ENCODE measurements at places on chromosomes 1 and 21. TPM values are rescaled to one million over a fixed set of nuclear protein-coding genes. Genes with fewer than 3 reads are reported as not detected.

- no peak for DNase-seq
Measured at GRCh38 chr1:172781513-172782140, 122.7 kb downstream of the FASLG start.

GRCh38 chr1:11671205-11671543 is 7.2 kb downstream of the FBXO6 start:
- DNase-seq = no peak

GRCh38 chr1:192807211-192808162 is 1.4 kb upstream of the RGS2 start:
- no peak for DNase-seq

DNA sequence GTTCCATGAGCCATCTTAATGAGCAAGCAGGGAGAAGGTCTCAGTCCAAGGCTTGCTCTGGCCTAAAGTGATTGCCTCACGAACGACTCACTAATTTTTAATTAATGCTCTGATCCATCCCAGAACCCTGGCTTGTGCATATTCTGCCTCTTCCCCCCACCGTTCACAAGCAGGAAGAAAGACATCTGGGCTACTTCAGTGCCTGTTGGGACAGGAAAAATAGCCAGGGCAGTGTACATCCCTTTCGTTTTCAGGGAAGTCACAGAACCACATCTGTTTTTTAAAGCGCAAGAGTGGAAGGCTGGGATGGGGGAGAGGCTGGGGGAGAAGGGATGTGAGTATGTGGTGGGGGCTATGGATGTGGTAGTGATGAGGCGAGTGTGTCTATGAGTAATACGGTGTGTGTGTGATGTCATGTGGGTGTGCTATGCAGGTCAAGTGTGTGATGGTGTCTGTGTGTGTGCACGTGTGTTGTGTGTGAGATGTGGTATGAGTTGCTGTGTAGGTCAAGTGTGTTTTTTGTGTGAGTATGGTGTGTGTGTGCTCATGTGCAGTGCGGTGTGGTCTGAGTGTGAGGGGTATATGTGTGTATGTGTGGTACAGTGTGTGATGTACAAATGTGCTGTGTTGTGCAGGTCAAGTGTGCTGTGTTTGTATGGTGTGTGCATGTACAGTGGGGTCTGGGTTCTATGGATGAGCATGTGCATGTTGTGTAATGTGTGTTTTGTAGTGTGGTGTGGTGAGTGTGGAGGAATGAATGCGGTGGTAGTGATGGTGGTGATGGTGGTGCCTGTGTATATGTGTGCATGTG is 64.9 kb upstream of the SYT6 start:
- DNase-seq = no peak

- no peak for DNase-seq
Measured at GRCh38 chr1:58304346-58304975, 242.1 kb downstream of the OMA1 start.

BCAN gene
- total RNA-seq = not detected

PRPF38A gene
- total RNA-seq = 38.2 TPM

SLC9C2 gene
- total RNA-seq = 0.26 TPM

- no peak for DNase-seq
Measured at GRCh38 chr1:162696286-162696862, 64.1 kb downstream of the DDR2 start.

ADORA1 gene
- 4.1 TPM for total RNA-seq

CSMD2 gene
- 0.67 TPM for total RNA-seq

- DNase-seq = no peak
Measured at GRCh38 chr1:41955461-41956159, 36.9 kb upstream of the HIVEP3 start.

PLCH2 gene
- total RNA-seq = 2.4 TPM

DNA sequence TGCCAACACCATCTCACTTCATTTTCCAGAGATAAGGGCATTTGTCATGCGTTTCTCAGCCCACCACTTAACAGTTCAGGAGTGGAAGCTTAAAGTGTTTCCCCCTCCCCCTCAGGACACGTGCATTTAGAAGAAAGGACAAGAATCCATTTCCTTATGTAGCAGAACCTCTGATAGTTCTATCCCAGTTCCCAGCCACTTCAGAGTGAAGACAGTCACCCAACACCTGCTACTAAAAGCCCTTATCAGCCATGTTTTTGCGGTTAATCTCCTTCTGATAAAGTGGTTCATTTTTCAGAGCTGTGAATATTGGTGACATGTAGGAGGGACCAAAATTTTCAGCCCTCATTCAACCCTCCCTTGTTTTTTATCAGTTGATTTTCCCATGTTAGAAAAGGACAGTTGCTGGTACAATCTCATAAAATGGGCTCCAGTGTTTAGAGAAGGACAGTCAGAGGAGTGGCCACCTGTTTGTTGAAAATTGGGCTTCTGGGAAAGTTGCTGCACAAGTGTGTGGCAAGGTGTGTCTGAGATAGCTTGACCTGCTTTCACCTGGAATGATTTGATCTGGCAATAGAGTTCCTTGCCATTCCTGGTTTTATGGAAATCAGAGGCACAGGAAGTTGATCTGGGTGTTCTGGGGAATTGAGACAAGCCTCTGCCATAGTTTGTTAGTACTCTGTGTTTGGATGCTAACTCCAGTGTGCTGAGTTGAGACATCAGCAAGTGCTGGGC is 114.0 kb downstream of the PPP1R12B start:
- no peak for DNase-seq

- peak; percentile 60 for DNase-seq
Measured at GRCh38 chr1:51313268-51313852, 17.0 kb downstream of the TTC39A start.

FCGR3B gene
- 18.9 TPM for total RNA-seq

DNA sequence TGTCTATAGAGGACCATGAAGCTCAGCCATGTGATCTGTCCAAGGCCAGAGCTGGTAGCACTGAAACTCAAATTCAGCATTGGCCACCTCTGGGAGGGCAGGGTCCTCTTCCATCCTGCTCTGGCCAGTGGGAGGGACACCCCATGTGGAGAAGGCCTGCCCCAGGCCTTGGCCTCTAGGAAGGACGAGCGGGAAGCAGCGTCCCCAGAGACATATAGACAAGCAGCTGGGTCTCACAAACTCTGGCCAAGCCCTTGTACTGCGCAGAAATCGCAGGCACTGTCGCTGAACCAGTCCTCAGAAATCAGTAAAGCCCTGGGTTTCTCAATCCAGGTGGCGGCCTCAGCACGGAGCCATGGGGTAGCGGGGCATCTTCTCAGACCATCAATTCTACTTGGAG is 180.7 kb downstream of the HIVEP3 start:
- peak; percentile 50 for DNase-seq

LHX8 gene
- total RNA-seq = not detected

CNR2 gene
- 0.06 TPM for total RNA-seq

DNA sequence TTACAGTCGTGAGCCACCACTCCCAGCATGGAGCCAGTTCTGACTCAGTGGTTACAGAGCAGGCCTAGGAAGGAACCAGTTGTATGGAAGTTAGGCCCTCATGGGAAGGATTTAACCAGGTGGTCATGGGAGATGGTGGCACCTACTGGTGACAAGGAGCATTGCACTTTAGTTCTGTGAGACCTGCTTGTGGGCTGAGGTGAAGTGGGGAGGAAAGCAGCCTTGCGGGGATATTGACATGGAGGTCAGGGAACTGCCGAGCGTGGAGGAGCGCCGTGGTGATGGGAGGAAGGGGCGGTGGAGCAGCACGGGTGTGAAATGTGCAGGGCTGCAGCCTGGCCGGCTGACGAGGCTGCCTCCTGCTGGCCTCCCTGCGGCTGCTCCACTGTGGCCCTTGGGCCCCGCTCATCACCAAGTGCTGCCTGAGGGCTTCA is 100.4 kb downstream of the GALNT2 start:
- DNase-seq = no peak

DNA sequence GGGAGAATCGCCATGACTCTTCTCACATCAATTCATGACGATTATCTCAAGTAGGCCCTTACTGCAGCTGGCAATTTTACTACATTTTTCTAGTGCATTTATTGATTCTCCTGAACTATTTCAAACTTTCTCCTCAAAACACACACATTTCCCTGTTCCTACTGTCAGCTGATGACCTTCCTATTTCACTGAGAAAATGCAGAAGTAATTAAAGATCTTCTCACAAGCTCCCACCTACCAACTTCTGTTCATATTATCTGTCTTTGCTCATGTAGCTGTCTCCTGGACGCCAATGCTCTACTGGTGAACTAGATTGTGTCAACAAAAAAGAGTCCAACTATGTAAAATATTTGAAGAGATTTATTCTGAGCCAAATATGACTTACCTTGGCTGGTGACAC is 36.4 kb upstream of the FASLG start:
- DNase-seq = no peak

LCE2C gene
- total RNA-seq = not detected

DNA sequence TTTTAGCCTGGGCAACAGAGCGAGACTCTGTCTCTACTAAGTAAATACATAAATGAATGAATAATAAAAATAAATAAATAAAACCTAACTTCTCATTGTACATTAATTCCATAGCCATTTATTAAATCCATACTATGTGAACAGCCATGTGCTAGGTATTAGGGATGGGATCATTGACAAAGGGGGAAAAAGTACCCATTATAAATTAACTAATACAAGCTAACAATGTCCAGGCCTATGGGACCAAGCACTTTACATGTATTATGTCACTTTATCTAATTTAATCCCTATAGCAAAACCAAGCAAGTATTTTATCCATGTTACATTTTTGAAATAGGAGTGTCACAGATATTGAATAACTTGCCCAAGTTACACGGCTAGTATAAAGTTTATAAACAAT is 2.6 kb upstream of the CDC7 start:
- DNase-seq = no peak

GRCh38 chr1:59062743-59063142 is 234.2 kb upstream of the FGGY start:
- DNase-seq = no peak

DNA sequence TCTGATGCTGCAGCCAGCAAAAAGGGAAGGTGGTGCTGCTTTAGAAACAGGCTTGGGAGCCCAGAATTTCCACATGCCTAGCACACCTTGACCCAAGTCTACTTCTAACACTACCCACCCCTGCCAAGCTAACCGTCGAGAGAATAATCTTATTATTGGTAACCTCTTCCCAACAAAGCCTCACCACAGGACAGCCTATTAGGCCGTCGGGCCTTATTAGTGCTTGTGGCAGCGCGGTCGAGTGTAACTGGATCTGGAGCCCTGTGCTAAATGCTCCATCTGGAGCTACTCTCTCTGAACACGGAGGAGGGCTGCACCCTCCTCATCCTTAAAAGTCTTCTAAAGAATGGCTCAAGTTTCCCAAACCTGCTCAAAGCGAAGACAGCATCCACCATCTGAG is 165.5 kb upstream of the NFIA start:
- DNase-seq = no peak

PBX1 gene
- 56.7 TPM for total RNA-seq

- DNase-seq = no peak
Measured at GRCh38 chr1:67241200-67241746, 66.4 kb upstream of the IL12RB2 start.

DIRAS3 gene
- total RNA-seq = 1.4 TPM

DNA sequence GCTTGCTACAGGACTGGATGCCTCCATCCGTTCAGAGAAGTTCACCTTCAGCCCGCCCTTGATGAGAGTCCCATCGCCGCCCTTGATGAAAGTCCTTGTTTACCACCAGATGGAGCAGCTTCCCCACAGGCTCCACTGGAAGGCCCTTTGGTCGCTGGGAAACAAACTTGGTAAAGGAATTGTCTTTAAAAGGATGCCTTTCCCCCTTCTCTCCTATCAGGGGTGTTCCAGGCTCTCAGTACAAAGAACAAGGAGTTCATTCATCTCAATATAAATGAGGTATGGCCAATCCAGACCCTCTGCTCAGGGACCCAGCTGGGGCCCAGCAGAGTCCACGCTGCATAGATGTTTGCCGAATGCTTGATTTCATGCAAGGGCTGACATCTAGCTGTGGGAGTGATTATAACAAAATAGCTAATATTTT is 50.8 kb downstream of the CAPN9 start:
- no peak for DNase-seq

LHX4 gene
- total RNA-seq = not detected

DNA sequence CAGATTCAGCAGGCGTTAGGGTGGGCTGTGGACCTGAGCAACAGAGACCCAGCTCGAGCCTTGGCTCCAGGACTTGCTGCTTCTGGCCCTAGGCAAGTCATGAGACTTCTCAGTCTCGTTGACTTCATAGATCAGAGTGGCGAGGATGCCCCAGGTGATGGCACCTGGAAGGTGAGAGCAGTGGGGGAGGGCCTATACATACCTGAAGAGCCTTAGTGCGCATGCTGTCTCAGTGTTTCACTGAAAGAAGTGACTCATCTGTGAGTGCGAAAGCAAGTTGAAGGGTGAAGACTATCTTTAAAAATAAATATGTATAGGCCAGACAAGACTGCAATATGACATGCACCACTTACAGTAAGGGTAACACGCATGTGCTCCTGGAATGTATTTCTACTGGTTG is 10.1 kb downstream of the PLEKHA6 start:
- no peak for DNase-seq

GRCh38 chr1:171055966-171056643 is 34.6 kb upstream of the FMO3 start:
- DNase-seq = no peak

LCK gene
- 8.3 TPM for total RNA-seq

SEMA4A gene
- total RNA-seq = 30.7 TPM

GRCh38 chr21:43289966-43290365 is 121.2 kb downstream of the CRYAA start:
- DNase-seq = no peak

PFKFB2 gene
- 49.9 TPM for total RNA-seq

- no peak for DNase-seq
Measured at GRCh38 chr1:42993502-42994136, 35.0 kb upstream of the SLC2A1 start.

DNA sequence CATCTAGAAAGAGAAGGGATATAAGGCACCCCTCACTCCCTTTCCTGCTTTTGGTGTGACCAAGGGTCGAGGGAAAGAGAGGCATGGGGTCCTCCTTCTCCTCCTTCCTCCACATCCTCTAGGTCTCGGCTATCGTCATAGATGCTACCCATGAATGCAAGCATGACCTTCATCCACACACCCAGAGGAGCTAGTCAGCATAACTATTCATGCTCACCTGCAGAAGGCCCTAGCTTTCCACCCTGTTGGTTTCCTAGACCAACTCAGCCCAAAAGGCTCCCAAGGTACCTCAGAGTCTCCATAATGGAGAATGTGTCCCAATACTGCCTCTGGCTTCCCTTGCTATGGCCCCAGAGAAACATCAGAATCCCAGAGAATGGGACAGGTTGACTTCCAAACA is 33.2 kb downstream of the MSTO1 start:
- DNase-seq = no peak

DLGAP3 gene
- 0.35 TPM for total RNA-seq

All from upper lobe of right lung (tissue), 1 donor.